Aorta (tissue), 5 donors: ENCODE measurements at places on chromosomes 2 and 18.
A peak's percentile ranks its signal among the peaks of the same experiment; 100 is the strongest.

DNA sequence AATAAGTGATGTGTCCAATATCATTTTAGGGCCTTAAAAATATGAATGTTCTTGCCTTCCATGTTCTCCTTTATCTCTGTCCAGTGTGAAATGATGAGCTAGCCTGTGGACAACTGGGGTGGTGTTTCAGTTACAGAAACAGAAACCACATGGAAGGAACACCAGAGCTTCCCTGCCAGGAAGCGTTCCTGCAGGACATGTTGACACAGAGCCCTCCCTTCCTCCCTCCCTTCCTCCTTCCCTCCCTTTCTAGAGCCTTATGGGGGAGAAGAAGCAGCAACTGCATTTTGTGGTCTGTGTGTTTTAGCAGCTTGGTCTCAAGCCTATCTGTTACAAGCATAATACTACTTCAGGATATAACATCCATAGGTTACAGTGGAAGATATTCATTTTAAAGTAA, 539.7 kb upstream of the NETO1 start:
- DNase-seq = no peak

- no peak for DNase-seq
Measured at GRCh38 chr2:227827143-227827542, 13.5 kb downstream of the CCL20 start.

DNA sequence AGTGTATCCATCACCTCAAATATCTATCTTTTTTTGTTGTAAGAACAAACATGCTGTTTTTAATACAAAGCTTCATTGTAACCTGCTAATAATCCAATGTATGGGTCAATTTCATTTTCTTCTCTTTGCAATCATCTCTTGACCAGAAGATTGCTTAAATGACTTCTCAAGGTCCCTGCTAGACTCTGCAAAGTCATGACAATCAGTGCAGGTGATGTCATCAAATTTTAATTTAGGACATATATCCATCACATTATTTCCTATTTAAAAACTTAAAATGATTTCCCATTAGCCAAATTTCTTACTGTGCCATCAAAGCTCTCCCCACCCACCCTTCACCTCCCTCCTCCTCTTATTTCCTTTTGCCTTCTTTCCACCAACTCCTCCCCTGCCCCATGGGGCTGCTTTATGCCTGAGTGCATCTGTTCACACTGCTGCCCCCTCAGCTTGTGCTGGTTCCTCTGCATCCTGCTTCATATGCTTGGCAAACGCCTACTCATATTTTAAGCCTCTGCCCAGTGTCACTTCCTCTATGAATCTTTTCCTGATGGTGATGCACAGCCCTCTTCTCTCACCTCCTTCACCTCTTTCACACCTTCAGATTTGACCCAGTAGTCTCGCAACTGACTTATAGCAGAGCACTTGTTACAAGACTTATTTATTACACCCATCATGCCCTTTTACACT, 20.3 kb downstream of the PLEK start:
- DNase-seq = no peak

DNA sequence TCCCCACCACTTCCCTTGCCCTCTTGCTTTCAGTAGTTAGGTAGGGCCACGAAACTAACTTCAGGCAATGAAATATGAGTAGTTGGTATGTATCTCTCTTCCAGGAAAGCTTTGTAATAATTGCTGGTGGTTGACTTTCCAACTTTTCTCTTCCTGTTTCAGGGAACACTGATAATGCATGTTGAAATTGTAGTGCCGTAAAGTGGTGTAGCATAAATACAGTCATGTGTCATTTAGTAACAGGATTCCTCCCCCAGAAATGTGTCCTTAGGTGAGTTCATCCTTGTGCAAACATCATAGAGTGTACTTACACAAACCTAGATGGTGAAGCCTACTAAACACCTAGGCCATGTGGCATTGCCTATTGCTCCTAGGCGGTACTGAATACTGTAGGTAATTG, 429.2 kb downstream of the PID1 start:
- DNase-seq = no peak

GRCh38 chr2:204452464-204453023, 92.7 kb upstream of the PARD3B start:
- DNase-seq = no peak

DNA sequence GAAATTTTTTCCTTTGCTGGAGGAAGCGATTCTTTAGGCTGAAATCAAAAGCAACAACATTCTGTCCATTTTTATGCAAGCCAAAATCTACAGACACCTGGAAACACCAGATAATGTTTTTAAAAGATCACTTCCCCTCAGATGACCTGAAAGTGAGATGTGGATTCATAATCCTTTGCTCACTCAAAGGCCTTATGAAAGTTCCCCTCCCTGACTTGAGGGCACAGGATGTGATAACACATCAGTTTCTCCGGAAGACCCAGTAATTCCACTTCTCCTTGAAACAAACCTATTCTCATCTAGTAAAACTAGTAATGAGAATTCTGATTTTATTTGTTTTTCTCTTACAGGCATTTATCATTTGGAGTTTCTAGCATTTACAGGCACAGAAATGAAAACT, 218.3 kb upstream of the RND3 start:
- no peak for DNase-seq

GRCh38 chr2:216696751-216697560, 1.6 kb upstream of the IGFBP5 start:
- no peak for DNase-seq

DNA sequence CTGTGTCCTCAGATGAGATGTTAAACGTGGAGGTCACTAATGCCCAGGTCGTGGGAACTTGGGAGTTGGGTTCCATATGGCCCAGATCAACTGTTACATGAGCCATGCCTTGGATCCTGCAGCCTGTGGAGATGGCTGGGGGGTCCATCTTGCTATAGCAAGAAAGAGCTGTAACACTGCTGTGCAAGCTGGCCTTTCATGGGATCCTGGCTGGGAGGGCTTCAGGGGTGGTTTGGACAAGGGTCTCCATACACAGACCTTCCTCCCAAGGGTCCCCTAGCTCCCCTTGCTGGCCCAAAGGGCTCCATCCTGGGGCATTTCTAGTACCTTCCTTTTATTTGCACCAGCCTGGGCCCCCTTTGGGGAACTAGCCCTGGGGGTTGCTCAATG, 337.7 kb downstream of the DYSF start:
- DNase-seq = peak; percentile 28

DNA sequence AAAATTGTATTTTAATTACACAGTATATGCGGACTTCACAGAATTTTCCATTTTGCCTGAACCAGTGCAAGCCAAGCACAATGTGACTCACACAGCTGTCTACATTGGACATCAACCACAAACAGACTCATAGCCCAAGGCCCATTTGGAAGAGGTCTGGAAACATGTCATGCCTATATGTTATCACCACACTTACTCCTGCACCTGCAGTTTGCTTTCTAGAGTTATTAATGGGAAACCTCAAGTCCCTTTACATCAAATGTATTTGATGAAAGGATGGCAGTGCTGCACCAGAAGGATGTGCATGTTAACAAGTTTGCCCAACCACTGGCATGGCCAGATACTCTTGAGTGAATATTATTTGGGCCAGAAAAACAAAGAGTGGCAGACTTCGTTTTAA, 548.9 kb upstream of the CDH2 start:
- no peak for DNase-seq

DNA sequence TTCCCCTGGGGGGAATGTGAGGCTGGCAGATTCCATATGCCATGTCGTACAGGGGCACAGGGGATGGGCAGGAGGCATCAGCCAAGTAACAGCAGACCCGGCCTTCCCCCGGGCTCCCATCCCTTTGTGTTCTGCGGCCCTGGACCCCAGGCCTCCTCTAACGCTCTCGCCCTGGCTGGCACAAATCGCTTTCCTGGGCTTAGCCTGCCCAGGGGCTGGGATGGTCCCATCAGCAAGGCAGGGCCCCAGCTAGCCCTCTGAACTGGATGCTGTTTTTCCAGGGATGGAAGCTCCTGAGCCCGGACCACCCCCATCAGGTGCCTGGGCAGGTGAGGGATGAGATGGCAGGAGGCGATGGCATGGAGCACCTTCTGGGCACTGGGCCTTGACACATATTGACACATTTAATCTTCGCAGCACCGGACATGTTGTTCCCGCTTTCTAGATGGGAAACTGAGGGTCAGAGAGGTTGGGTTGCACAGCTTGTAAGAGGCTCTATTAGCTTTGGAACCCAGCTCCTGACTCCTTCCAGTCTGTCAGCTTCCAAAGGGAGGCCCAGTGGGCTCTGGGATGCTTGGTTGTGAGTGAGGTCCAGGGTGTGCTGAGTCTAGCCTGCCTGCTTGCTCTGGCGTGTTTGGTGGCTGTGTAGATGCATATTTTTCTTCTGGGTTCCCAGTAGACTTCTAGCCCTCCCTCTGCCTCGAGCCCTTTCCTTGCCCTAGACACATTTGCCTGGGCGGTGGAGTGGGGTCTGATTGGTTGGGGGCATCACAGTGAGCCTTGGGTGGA, 40.3 kb downstream of the GLI2 start:
- peak; percentile 30 for DNase-seq

GRCh38 chr2:128291161-128291843, 27.4 kb downstream of the HS6ST1 start:
- peak; percentile 63 for DNase-seq

GRCh38 chr2:226916669-226917068, 80.8 kb downstream of the RHBDD1 start:
- DNase-seq = no peak

DNA sequence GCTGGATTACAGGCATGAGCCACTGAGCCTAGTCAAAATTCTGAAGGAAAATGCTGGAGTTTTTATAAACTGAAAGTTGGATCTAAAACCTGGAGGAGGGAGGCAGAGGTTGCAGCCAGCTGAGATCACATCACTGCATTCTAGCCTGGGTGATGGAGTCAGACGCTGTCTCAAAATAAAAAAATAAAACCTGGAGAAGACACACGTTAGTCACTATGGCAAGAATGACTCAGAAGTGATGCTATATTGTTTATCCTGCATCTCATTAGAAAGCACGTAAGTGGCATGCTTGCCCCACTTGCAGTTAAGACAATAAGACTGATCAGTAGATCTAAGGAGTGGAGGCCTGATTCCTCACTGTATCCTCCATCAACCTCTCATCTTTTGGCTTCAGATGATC, 106.6 kb upstream of the STON1 start:
- no peak for DNase-seq

DNA sequence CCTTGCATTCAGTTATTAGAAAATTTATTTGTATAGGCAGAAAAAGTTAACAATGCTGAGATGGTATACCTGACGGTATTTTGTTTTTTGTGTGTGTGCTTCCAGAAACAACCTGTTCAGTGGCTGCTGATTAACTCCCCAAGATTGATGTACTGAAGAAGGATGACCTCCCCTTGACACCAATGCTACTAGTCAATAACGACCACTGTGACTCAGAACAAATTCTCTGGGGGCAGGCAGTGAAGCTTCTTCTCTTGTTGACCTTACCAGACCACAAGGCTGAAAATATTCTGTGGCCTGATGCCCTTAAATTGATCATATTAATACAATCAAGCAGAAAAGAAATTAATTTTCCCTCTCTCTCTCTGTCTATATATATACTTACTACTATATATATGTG, 1182.9 kb upstream of the CRIM1 start:
- no peak for DNase-seq

DNA sequence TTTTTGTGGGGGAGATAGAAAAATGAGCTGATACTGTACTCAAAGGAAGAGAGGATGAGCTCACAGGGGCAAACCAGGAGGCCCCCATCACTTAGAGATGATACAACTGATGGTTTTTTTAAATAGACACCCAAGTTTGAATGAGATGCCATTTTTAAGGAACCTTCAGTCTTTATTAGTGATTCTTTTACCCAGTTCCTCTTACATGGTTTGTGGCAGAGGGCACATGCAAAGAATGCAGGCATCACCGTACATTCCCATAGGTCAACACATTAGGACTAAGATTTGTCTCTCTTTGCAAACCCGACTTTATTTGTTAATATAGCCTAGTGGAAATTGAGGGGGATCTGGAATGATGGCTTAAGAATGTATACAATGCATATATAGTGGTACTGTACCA, 250.9 kb downstream of the ASXL3 start:
- no peak for DNase-seq

DNA sequence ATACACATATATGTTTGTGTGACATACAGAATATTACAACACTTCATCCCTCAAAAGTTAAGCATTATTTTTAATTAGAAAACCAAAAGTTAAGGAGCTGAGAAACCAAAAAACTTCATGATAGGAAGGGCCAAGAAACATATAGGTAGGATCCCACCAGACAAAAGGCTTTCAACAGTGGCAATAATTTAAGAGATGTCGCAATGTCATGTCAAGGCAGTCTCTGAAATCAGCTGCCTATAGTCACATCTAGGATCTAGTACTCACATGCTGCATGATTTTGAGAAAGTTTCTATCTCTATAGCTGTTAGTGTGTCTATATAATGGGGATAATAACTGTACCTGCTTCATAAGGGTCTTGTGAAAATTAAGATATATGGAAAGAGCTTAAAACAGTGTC, 72.7 kb downstream of the SPIRE1 start:
- no peak for DNase-seq

DNA sequence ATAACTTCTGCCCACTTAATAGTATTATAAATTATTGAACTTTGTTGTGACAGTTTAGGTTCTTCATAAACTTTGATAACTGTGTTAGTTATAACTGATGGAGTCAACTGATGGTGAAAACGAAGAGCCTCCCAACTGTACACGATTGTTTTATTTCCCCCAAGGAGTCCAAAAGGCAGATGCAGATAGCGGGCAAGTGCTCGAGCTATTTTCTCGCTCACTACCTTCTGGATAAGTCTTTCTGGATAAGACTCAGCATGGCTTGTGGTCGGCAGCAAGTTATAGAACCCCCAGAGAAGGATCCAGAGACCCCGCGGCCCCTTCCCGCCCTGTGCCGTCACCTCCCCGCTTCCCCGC, 517 bp downstream of the GCFC2 start:
- DNase-seq = no peak

GRCh38 chr2:150247481-150247880, 240.0 kb downstream of the RND3 start:
- DNase-seq = no peak

- no peak for DNase-seq
Measured at GRCh38 chr2:46800625-46801349, 114.8 kb downstream of the MCFD2 start.

- no peak for DNase-seq
Measured at GRCh38 chr2:172680436-172681068, 55.1 kb upstream of the RAPGEF4 start.

GRCh38 chr2:30266051-30266621, 34.8 kb downstream of the LBH start:
- peak; percentile 61 for DNase-seq

DNA sequence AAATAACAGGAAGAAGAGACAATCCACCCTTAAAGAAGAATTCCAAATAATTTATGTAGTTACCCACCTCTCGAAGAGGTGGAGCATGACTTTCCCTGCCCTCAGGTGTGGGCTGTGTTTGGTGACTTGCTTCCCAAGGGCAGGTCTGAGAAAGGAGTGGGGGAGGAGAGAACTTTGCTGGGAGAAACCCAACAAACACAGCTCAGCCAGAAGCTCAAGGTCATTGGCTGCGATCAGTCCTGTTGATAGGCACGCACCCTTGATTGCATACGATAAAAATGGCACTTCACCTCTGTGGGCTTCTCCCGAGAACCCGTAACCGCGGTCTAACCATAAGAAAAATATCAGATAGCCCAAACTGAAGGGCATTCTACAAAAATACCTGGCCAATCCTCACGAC, 157.5 kb upstream of the ID2 start:
- DNase-seq = no peak

- no peak for DNase-seq
Measured at GRCh38 chr2:48092846-48093803, 186.8 kb upstream of the FBXO11 start.

- no peak for DNase-seq
Measured at GRCh38 chr2:44895061-44895460, 46.4 kb upstream of the SIX3 start.
